RKO (cell line): ENCODE measurements at places on chromosomes 2 and 18.

DNA sequence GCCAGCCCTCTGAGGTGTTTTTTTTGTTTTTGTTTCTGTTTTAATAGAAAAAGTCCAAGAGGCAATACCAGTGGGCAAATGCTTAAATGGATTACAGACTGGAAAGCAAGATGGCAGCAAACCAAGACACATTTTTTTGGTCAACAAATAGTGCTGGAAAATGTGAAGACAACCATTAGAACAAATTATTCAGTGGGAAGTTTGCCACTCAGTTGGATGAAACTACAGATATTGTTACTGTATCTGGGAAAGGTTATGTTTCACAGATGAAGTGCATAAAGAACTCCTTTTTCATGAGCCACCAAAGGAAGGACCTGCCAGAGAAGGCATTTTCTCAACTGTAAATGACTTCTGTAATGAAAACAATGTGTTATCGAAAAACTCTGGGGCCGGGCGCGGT lies 93.0 kb upstream of the ODC1 start:
- no peak for DNase-seq

DNA sequence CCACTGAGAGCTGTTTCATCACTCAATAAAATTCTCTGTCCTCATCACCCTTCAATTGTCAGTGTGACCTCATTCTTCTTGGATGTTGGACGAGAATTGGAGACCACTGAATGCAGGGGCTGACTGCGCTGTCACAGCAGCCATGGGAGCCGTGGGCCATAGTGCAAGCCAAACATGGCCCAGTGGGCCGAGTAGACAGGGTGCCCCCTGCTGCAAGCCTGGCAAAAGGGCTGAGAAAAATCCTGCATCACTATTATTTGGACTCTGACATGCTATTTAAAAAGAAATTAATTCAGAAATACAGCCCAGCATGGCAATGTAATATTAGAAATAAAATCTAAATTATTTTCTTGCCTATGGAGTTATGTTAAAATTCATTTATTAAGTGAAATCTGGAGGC lies 67.8 kb upstream of the FAM98A start:
- no peak for DNase-seq

DNA sequence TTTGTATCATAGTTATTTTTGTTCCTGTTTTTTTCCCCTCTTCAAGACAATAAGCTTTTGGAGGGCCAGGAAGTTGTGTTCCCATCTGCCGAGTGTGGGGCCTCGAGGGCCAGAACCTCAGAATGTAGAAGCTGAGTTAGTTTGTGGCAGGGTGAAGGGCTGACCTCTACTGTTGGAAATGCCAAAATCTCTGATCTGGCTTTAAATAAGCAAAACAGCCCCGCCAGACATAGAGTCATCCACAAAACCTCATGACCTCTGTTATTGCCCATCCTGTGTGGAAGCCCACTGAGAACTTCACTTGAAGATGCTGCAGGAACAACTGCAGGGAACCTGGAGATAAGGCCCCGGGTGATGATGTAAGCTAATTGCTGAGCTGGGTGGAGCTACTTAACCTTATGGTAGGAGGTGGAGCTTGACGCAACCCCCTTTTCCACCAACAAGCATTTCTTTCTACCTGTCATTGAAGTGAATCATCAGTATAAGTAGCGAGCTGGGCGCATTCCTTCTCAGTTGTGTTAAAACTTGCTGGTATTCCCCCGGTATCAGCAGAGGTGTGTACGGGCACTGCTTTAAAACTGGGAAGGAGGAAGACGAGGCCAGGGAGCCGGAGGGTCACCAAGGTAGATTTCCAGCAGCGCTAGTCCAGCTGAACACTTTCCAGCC lies 177.2 kb downstream of the NEDD4L start:
- no peak for DNase-seq

GRCh38 chr2:219289195-219289536 lies 10.0 kb downstream of the DNAJB2 start:
- no peak for DNase-seq

DNA sequence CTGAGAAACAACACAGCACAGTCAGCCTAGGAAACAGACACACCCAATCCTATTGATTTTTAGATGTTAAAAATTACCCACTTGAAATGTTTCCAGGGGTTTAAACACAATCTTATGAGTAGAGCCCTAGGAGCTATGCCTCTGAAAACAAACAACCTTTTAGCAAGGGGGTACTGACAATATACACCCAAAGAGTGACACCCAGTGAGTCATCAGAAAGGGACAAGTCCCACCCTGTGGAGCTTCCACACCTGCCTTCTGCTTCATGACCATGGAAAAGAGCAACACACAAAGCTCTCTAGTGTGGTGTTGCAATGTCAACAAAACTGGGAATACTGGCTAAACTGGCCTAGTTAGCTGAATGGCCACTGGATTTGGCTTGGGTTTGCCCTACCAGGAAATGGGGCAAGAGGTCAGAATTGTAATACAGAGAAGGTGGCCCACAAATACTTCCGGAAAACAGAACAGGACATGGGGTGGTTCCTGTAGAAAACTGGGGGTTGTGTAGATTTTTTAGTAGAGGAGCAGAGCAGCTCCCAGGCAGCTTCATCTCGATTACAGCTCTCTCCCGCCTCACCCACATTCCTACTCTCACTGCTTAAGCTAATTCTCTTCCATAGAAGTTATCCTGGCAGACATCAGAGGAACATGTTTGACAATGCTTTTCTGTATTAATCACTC lies 98.2 kb downstream of the GAREM1 start:
- no peak for DNase-seq
